Stimulated activated CD8-positive, alpha-beta memory T cell treated with anti-CD3 and anti-CD28 coated beads, Interleukin-15, amount 100 ng/mL, for 48 hours (primary cell): ENCODE measurements at places on chromosomes 3 and 15.

DNA sequence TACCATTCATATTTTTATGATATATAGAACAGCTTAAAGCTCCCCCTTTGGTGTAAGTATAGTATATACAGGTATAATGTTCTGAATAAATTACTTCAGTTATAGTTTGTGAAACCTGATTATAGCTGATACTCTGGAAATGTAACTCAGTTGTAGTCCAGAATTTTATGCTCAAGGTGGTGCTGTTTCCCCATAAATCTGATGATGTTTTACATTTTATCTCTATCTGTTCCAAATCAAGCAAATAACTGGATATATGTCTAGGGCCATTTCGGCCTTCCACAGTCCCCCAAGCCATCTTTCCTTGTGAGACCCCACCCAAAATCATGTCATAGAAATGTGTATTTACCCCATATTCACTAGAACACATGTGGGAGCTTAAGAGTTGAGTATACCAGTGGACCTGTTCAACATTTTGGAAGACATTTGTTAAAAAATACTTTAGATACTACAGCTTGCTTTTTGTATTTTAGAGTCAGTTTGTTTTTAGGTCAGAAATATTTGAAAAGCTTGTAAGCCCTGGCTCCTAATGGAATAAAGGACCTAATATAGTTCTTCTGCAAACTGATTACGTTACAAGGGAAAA, 107.1 kb downstream of the ATG7 start:
- no peak for DNase-seq

DNA sequence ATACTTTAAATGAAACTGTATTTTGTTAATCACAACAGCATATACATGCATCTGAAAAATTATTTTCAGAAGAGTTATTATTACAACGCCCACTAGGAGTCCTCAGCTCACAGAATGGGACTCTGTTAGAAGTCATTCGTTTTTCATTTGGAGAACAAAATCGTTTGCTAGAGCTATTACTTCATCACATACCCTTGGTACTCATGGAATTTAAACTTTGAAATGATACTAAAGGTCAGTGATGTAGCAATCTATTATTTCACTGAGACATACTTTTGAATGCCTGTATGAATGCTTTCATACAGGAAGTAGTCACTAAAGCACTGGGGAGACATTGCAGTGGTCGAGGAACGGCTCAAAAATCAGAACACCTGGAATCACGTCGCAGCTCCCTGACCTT, 198.1 kb downstream of the MBNL1 start:
- DNase-seq, result no peak

DNA sequence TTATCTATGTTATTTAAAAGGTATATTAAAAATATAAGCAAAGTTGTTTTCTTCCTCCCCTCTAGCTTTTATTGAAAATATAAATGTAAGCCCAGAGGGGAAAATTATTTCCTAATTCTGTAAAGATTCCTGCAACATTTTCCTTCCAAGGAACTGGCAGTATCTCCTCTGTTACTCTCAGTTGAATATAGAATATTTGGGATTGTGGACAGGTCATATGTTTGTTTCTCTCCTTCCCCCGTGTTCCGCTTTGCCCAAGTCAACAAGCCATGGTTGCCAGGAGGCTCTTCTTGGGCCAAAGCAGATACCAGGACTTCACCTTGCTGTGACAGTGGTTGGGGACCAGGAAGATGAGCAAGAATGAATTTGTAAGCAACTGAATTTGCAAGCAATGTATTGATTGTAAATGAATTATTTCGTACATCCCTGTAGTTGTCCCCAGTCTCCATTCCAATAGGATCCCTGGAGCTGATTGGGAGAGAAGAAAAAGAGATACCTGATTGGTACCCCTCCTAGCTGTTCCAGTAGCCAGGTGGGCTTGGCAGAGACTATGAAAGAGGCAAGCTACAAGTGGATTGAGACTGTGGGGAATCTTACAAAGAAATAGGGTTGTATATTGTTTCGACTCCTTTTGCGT, 130.8 kb downstream of the FNDC3B start:
- DNase-seq, result no peak

- DNase-seq, result no peak
These were observed 164.0 kb downstream of the IL20RB start for GRCh38 chr3:137121704-137122314.

- DNase-seq, result no peak
These were observed 511.7 kb upstream of the UBE2E2 start for GRCh38 chr3:22691407-22691806.

- DNase-seq, result no peak
These were observed 1.7 kb downstream of the UNC45A start for GRCh38 chr15:90936823-90937222.

DNA sequence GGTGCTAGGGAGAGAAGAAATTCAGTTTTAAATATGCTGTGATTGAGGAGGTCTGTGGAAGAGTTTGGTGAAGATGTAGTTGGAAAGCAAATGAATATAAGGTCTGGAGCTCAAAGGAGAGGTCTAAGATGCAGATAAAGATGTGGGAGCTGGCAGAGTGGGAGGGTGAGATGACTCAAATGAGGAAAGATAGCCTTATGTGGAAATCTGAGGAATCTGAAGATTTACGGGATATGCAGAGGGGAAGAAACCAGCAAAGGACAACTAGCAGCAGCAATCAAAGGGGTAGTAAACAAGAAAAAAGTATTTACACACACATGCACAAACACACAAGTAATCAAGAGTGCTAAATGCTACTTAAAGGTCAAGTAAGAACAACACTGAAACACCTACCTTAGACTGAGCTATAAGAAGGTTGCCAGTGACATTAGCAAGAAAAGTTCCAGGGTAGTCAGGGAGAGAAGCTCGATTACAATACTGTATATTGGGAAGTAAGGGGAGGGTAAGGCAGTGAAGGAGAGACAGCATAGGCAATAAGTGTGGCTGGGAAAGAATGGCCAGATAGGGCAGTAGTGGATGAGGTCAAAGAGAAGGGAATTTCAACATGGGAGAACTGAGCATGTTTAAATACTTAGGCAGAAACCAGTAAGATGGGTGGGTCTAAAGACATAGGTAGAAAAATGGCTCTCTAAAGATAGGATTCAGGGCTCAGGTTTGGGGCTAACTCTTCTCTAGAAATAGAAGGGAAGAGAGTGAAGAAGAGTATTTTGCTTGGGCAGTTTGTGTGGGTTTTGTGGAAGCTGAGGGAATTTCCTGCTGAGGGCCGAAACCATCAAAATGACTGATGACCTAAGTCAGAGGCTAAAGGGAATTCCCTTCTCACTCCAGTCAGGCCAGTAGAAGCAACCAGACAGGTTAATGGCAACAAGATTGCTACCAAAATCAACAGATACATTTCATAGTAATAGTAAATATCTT, 8.9 kb downstream of the CMTM6 start:
- DNase-seq, result no peak

- DNase-seq, result no peak
These were observed 126.7 kb downstream of the ARNT2 start for GRCh38 chr15:80530737-80531365.

DNA sequence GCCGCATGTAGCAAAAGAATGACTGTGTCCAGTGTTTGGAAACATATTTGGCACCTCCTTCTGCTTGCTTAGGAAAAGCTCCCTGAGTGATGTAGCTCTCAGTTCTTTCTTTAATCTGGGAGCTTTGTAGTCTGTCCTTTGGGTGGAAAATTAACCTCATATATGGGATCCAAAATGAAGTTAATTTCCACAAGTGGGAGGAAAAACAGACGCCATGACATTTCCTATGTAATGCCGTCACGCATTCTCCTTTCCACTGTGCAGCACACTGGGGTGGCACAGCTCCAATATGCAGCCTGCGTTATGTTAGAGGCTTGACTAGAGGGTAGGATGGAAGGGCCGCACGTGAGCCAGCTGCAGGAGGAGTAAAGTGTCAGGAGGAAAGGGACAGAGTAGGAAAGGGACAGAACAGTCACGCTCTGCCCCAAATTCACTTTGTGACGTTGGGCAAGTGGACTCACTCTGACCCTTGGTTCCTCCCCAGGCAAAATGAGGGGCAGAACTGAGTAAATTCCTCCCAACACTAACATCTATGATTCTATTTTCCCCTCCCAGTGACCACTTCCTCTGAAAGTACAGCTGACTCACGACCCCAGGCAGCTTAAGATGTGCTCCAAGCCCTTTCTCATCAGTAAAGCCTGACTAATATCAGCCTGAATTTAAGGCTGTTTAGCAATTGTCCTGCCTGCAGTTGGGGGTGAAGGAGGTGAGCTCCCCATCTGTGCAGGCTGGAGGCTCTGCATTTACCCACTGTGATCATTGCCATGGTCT, 176.5 kb upstream of the PFN2 start:
- DNase-seq, result peak; percentile 14

- DNase-seq, result no peak
These were observed 122.8 kb upstream of the CGNL1 start for GRCh38 chr15:57253500-57253899.

- DNase-seq, result no peak
These were observed at the start of gene TPM1 for GRCh38 chr15:63041974-63042876. Gene TPM1 (plus strand): TSS chr15:63042747. CDS start chr15:63042830, 83 bp downstream.

GRCh38 chr3:114879059-114880031, 267.7 kb downstream of the ZBTB20 start:
- no peak for DNase-seq

- no peak for DNase-seq
These were observed 3.9 kb downstream of the KATNBL1 start for GRCh38 chr15:34206011-34206410.

DNA sequence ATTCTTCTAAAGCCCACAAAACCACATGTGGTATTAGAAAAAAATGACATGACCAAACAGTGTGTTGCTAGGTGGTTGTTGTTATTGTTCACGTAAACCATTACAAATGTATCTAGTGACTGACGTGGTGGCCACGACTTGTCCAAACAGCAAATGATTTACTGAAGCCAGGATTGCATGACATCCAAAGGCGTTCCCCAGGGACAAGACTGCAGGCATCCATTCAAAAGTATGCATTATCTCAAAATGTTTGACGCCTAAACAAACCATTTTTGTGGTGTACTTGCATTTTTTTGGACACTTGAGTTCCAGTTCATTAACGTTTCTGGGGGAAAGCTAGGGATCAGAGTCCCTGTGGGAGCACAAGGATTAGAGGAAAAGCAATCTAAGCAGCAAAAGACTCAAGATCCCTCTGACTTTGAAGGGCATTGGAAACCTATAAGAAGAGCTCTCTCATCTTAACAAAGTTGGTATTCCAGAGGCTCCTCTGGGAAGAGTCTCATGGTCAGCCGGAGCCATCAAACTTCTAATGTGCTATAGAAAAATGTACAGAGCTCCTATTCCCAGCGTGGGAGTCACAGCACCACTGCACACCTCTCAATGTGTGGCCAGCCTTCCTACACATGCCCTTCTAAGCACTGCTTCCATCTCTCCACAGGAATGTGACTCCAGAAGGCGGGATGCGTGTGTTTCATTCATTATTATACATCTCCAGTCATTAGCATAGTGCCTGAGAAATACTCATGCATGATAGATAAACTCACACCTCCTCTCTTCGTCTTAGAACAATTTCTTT, 62.9 kb downstream of the FBN1 start:
- DNase-seq, result no peak

- no peak for DNase-seq
These were observed 396.0 kb downstream of the FHIT start for GRCh38 chr3:60855250-60855649.

DNA sequence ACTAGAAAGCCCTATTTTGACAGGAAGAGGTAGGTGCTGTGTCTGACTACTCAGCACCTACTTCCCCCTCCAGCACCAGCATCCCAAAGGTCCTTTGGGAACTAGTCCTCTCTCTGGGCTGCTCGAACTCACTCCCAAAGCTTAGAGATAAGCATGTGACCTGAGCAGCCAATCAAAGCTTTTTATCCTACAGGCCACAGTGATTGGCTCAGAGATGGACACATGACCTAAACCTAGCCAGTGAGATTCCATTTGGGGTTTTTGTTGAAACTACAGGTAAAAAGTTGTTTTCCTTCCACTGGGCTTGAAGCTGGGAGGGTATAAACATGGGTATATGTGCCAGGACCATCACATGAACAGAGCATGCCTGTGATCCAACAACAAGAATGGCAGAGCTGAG, 186.5 kb upstream of the PPP2R3A start:
- no peak for DNase-seq

DNA sequence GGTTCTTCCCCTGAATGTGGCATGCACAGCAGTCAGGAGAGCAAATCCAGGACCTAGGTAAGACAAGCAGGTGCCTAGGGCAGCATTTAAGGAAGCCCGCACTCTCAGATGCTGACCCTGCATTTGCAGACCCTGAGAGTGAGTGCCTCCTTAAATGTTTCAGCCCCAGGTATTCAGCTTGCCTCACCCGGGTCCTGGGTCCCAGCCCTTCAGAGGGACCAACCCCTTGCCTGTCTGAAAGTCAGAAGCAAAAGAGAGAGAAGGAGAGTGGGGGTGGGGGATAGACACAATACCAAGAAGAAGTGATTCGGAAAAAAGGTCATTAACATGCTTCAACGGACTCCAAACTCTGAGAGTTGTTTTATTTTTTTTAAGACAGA, 75.0 kb downstream of the MEGF11 start:
- no peak for DNase-seq

- DNase-seq, result no peak
These were observed 2.6 kb upstream of the AGBL1 start for GRCh38 chr15:86077070-86077469.

DNA sequence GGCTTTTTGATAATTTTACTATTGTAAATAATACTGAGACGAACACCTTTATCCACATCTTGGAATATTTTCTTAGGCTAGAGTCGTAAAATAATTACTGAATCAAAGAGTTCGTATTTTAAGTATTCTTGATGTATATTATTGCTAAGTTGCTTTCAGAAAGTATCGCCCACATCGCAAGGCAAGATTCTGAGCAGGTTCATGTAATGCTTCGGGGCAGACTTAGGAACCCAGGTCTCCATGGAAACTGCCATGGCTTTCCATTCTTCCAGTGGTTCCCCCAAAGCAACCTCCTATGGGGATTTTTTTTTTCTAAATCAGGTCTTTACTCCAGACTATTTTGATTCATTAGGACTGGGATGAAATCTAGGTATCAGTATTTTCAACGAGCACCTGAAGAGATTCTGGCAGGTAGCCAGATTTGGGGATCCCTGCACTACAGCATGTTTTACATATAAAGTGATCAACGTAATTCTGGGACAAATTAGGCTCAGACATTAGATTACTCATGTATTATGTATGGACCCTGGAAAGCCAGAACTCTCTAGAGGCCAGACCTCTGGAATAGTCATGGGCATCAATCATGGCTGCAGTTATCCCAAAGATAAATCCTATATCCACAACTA, 86.5 kb downstream of the B3GNT5 start:
- DNase-seq, result no peak

GRCh38 chr15:66782785-66783184, 80.7 kb downstream of the SMAD6 start:
- no peak for DNase-seq

GRCh38 chr3:39106281-39106811, 1.1 kb downstream of the GORASP1 start:
- DNase-seq, result no peak

GRCh38 chr15:101368086-101368780, 73.2 kb upstream of the SNRPA1 start:
- DNase-seq, result no peak

DNA sequence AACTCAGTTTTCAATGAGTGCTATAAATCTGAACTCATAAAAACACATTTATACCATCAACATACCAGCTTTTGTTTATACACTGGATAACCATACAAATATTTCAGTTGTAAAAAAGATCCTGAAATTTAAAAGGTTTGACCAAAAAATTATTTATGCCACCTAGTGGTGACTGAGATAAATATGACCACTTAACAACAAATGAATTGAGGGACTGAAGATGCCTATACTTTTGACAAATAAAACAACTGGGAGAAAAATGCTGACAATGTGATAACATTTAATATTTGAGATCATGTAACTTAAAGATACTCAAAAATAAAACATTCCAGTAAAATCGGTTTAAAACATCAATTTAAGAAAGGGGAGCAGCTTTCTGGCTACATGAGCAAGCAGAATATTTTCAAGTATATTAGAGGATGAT, 30.4 kb downstream of the ATG3 start:
- no peak for DNase-seq
